Caco-2 (cell line): ENCODE measurements at places on chromosomes 11 and 22.

- peak; percentile 92 for DNase-seq
Observed at GRCh38 chr11:819943-820649, 1.4 kb downstream of the PNPLA2 start.

DNA sequence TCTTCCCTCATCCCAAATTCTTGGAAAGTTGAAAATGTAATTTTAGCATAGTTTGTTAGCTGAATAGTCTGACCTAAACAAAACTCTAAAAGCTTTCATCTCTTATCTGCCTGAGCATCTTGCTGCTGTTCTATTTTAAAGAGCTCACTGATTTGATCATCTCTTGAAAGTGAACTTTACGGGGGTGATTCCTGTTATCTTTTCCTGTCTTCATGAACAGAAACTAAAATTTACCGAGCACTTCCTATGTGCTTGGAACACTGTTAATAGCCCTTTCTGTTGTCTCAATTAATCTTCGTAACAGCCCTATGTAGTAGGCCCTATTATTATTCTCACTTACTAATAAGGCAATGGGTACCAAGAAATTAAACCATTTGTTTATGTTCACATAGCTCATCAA is 12.3 kb downstream of the AMOTL1 start:
- no peak for DNase-seq

GRCh38 chr11:67665541-67666302 is 8.7 kb downstream of the ALDH3B2 start:
- peak; percentile 74 for DNase-seq

GRCh38 chr11:59473015-59473414 is at the start of gene OR4D10:
Gene OR4D10 (plus strand): TSS chr11:59473315. CDS start chr11:59477430, 4,115 bp downstream.
- DNase-seq: no peak
